Natural killer cell treated with Interleukin-12 subunit alpha and Interleukin-12 subunit beta and Interleukin-15 and Interleukin-18, amount 100 ng/mL, for 72 hours (primary cell): ENCODE measurements at places on chromosomes 12 and 14. TPM values are rescaled to one million over a fixed set of nuclear protein-coding genes. Genes with fewer than 3 reads are reported as not detected.

- H3K36me3 ChIP-seq: no peaks in the 10 kb centered on the region
- H3K27ac ChIP-seq: no peak overlapping the region
- DNase-seq: no peak
- no peak overlapping the region for H3K4me3 ChIP-seq
- H3K4me1 ChIP-seq: peaks cover 15% of the 10 kb centered on the region
These were observed 55.7 kb downstream of the LIN52 start for GRCh38 chr14:74140374-74140850.

The TCP11L2 gene
- 5.8 TPM for total RNA-seq

DNA sequence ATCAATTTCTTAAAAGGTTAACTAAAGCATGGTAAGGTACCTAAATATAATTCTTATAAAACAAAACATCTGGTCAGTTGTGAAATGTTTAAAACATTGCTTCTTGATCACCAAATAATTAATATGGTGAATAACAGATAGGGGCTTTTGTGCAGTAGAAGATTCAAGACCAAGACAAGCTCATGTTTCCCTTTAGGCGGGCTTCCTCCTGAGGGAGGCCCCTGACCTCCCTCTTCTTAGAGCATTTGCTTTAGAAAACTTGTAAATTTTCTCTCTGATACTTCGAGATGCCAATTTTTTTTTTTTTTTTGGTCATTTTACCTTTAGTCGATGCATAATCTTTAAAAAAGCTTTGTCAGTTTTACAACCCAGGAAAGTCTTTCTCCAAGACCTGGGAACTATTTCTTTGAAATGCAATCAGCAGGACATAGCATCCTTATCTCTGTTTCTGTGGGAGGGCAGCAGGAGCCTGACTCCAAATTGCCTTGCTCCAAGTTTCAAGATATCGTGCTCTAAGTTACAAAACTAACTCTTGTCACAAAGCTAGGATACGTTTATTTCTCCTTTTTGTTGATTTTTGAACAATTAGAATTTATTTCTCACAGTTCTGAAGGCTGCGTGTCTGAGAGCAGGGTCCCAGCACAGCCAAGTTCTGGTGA lies 66.6 kb upstream of the BICD1 start:
- no peaks in the 10 kb centered on the region for H3K4me1 ChIP-seq
- H3K27me3 ChIP-seq: no peaks in the 10 kb centered on the region

The SLC2A13 gene
- total RNA-seq: 6.8 TPM

- H3K36me3 ChIP-seq: peaks cover 5% of the 10 kb centered on the region
- no peaks in the 10 kb centered on the region for H3K27me3 ChIP-seq
- no peak overlapping the region for H3K27ac ChIP-seq
- DNase-seq: no peak
- peaks cover 33% of the 10 kb centered on the region for H3K4me1 ChIP-seq
These were observed 7.8 kb downstream of the P2RX4 start for GRCh38 chr12:121217761-121218160.

GRCh38 chr14:104445832-104446381 lies 133.7 kb upstream of the C14orf180 start:
- H3K36me3 ChIP-seq: peaks cover 21% of the 10 kb centered on the region
- H3K27ac ChIP-seq: no peak overlapping the region
- no peak for DNase-seq
- H3K4me3 ChIP-seq: no peak overlapping the region
- H3K27me3 ChIP-seq: peaks cover 25% of the 10 kb centered on the region
- peaks cover 5% of the 10 kb centered on the region for H3K4me1 ChIP-seq

GRCh38 chr14:58849601-58850000 lies 211.8 kb downstream of the DACT1 start:
- H3K4me1 ChIP-seq: no peaks in the 10 kb centered on the region
- no peak for DNase-seq
- no peak overlapping the region for H3K27ac ChIP-seq

DNA sequence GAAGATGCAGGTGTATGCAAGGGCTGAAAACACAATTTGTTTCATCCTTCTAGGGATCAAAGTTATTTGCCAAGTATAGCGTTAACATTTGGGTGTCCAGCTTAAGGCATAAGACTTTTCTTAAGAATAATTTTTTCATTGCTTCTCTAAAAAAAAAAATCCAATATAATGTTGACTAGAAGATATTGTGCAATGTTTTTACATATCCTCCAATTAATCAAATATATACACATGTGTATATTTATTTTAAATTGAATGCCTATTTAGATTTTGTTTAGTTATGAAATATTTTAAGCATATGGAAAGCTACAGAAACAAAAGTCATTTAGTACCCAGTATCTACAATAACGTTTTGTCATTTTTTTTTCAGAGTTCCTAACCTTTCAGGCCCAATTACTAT lies 28.5 kb upstream of the KRR1 start:
- no peak overlapping the region for H3K27ac ChIP-seq
- H3K36me3 ChIP-seq: no peaks in the 10 kb centered on the region
- H3K27me3 ChIP-seq: peaks cover 41% of the 10 kb centered on the region
- H3K4me1 ChIP-seq: no peaks in the 10 kb centered on the region
- DNase-seq: no peak

The CACNA2D4 gene
- total RNA-seq: 4.5 TPM

GRCh38 chr12:25585021-25585523 lies 32.0 kb upstream of the LMNTD1 start:
- no peak overlapping the region for H3K4me3 ChIP-seq
- H3K27ac ChIP-seq: no peak overlapping the region
- H3K36me3 ChIP-seq: peaks cover 5% of the 10 kb centered on the region
- peaks cover 4% of the 10 kb centered on the region for H3K4me1 ChIP-seq
- DNase-seq: no peak

GRCh38 chr14:34386865-34387485 lies 75.1 kb downstream of the SPTSSA start:
- DNase-seq: no peak
- peaks cover 6% of the 10 kb centered on the region for H3K36me3 ChIP-seq
- H3K4me3 ChIP-seq: no peak overlapping the region
- H3K4me1 ChIP-seq: no peaks in the 10 kb centered on the region

The PDZRN4 gene
- total RNA-seq: not detected

The BHLHE41 gene
- total RNA-seq: not detected

- no peak for DNase-seq
- H3K4me1 ChIP-seq: no peaks in the 10 kb centered on the region
- peaks cover 29% of the 10 kb centered on the region for H3K27me3 ChIP-seq
- no peak overlapping the region for H3K27ac ChIP-seq
These were observed 1.7 kb downstream of the KCNH3 start for GRCh38 chr12:49540229-49541139.

The KLHDC1 gene
- total RNA-seq: 2.4 TPM

DNA sequence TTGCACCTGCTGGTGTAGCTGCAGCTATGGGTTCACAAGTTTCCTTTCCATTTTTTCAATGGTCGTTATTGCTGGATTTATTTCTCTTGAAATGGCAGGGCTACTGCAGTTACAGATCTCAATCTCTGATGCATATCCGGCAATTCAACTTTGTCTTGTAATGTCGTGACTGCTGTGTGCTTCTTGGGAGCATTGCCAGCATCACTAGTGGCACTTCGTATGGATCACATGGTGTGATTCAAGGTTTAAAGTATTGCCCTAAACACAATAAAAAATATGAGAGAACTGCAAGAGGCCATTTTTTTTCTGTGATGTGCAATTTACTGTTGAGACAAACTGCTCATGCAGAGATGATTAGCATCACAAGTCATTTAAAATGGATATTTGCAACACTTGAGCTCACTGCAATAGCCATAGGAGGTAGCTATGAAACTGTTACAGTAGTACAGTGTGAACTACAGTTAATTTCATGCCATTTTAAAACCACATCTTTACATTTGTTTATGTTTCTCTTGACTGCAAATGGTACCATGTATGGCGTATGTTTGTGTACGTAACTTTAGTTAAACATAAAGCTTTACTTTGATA lies 217.4 kb upstream of the PDE3A start:
- no peak overlapping the region for H3K27ac ChIP-seq
- no peaks in the 10 kb centered on the region for H3K4me1 ChIP-seq
- H3K36me3 ChIP-seq: no peaks in the 10 kb centered on the region
- H3K4me3 ChIP-seq: no peak overlapping the region

- DNase-seq: no peak
- no peaks in the 10 kb centered on the region for H3K27me3 ChIP-seq
- no peak overlapping the region for H3K4me3 ChIP-seq
- no peaks in the 10 kb centered on the region for H3K4me1 ChIP-seq
These were observed 277.9 kb upstream of the E2F7 start for GRCh38 chr12:77343291-77343690.

DNA sequence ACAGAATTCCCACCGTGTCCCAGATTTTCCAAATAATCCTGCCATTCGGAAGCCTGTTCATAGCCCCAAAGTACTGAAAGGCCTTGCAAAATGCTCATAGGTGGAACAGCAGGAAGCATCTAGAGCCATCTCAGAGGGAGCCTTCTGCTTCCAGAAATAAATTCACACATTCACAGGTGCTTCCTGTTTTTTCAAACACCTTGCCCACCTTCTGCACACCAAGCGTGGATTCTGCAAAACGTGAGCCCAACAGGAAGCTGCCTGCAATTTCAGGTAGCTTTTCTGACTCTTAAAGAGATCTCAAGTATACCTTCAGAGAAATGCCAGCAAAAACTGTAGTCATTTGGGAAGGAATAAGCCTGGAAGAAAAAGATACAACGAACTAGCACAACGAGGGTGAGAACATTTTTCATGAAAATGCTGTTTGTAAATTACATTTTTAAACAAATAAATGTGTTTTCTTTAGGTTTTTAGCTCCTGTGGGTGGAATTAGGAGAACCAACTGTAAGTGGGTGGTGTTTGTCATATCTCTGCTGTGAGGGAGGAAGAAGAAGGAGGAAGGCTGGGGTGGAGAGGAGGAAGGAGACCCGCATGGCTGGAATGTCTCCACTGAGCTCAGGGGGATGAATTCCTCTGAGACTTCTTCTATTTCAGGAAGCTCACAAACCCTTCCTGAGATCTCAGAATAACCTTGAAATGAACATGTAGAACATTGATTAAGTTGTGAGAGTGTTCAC lies at the start of gene IFNG-AS1:
Gene IFNG-AS1 (plus strand): TSS at position 264 of the 737 bp plus-strand sequence.
- H3K4me3 ChIP-seq: peak within 1 kb of the TSS; percentile 66
- peaks cover 12% of the 10 kb centered on the region for H3K36me3 ChIP-seq
- peaks cover 7% of the 10 kb centered on the region for H3K27me3 ChIP-seq
- peak within 1 kb of the TSS; percentile 86 for H3K27ac ChIP-seq
- H3K4me1 ChIP-seq: peaks cover 31% of the 10 kb centered on the region

- H3K36me3 ChIP-seq: no peaks in the 10 kb centered on the region
- H3K4me3 ChIP-seq: no peak overlapping the region
- H3K4me1 ChIP-seq: no peaks in the 10 kb centered on the region
- no peak overlapping the region for H3K27ac ChIP-seq
- no peaks in the 10 kb centered on the region for H3K27me3 ChIP-seq
- DNase-seq: no peak
These were observed 407.9 kb upstream of the ATXN7L3B start for GRCh38 chr12:74129702-74130101.

The MYF6 gene
- total RNA-seq: not detected

The MDGA2 gene
- not detected for total RNA-seq

DNA sequence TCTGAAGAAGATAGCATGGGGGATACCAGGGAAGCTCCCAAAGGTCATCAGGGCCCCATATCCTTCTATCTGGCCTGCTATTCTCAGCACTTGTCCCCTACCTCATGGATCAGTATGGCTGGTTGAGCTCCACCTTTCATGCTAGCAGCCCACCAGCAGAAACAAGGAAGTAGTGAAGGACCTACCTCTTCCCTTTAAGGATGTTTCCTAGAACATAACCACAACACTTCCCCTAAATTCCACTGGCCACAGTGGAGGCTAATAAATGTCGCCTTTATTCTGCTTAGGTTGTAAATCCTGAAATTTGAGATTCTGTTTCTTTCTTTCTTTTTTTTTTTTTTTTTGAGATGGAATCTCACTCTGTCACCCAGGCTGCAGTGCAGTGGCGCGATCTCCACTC lies 128.6 kb upstream of the PARP11 start:
- peaks cover 11% of the 10 kb centered on the region for H3K4me1 ChIP-seq
- H3K27ac ChIP-seq: no peak overlapping the region
- no peak for DNase-seq
- no peak overlapping the region for H3K4me3 ChIP-seq
- no peaks in the 10 kb centered on the region for H3K36me3 ChIP-seq

DNA sequence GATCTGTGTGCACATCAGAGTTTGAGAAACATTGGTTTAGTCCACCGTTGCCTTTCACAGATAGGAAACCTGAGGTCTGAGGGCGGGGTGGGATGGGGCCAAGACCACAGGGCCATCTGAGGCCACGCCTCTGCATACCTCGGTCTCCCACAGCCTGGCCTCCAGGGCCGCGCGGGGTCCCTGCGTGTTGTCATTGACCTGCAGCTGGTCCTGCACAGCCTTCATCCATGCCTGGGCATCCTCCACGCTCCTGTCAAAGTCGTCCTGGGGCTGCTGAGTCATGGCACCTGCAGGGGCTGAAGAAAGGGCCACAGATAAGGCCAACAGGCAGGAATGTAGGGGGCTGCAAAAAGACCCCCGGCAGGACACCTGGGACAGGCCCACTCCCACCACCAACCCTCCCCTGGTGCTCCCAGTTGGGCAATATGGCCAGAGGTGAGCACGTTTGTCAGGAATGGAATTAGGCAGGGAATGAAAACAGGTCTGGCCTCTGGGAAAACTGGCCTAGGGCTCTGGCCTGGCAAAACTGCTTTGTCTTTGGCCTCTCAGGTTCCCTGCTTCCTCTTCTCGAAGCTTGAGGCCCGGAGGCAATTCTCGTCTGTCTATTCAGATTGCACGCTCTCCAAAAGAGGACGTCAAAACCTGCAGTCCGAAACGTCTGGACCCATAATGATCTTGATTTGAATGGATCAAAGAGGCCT lies 40.8 kb downstream of the SYNE3 start:
- H3K4me1 ChIP-seq: peaks cover 14% of the 10 kb centered on the region
- H3K27ac ChIP-seq: no peak overlapping the region
- H3K36me3 ChIP-seq: peaks cover 13% of the 10 kb centered on the region

DNA sequence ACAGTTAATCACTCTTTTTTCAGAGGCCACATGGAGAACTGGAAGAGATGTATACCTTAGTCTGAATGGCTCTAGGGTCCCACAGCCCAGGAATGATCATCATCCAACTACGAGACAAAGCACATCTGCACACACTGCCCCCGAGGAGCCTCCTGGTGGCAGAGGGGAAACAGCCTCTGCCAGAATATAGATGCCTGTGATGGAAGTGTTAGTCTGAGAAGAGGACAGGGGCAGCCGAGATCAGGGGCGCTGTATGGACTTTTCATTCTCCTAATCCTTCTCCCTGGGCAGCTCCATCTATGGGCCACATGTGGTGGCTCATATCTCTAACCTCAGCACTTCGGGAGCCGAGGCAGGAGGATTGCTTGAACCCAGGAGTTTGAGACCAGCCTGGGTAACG lies 82.8 kb upstream of the CAPRIN2 start:
- no peak overlapping the region for H3K4me3 ChIP-seq
- no peak overlapping the region for H3K27ac ChIP-seq
- DNase-seq: no peak
- peaks cover 19% of the 10 kb centered on the region for H3K27me3 ChIP-seq
